ENCODE measurements at places on chromosomes 13 and 19.

DNA sequence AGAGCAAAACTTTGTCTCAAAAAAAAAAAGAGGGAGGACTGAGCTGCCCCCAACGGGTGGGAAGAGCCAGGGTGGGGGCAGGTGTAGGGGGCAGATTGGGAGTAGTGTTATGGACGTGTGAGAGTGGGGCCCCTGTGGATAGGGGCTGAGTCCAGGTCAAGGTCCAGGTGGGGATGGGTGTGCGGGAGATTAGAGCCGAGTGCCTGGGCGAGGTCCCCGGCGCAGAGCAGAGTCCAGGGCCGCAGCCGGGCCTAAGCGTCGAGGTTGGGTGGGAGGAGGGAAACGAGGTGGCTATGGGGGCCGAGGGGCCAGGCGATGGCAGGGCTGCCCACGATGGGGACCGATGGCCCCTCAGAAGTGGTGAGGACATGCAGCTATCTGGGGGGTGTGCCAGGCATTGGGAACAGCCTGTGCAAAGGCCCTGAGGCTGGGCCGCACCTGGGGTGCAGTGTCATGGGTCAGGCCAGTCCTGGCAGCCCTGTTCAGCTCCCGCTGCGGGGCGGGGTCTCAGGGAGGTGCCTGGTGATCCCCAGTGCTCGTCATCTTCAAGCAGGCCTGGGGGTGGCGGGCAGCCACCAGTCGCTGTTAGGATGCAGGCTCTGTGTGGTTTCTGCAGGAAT, 12.3 kb upstream of the MISP start:
- DNase-seq = no peak

DNA sequence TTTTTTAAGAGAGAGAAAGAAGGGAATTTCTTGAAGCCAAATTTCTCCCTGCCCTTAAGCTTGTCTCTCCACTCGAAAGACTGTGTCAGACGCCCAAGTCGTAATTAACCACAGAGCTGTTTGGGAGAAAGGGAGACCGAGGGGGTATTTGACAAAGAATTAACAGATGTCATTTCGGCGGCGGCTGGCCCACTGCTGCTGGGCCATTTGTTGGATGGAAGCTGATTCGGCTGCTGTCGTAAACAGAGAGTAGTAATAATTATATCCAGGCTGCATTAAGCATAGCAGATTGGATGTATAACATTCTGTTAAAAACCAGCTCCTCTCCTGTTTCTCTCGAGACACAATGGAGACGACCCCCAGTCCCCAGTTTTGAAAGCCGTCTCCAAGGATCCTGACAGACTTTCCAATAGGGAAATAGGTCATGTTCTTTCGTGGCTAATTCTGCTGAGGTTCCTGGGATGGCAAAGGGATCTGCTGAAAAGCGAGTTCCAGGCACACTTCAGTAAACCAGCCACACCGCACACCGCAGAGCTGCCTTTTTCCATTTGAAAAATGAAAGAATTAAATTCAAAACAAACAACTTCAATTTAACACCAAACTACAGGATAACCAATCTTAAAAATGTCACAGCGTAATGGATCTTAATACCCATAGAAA, 71.5 kb downstream of the KCTD15 start:
- no peak for DNase-seq

GRCh38 chr19:38440592-38440991, 7.1 kb downstream of the RYR1 start:
- no peak for DNase-seq

DNA sequence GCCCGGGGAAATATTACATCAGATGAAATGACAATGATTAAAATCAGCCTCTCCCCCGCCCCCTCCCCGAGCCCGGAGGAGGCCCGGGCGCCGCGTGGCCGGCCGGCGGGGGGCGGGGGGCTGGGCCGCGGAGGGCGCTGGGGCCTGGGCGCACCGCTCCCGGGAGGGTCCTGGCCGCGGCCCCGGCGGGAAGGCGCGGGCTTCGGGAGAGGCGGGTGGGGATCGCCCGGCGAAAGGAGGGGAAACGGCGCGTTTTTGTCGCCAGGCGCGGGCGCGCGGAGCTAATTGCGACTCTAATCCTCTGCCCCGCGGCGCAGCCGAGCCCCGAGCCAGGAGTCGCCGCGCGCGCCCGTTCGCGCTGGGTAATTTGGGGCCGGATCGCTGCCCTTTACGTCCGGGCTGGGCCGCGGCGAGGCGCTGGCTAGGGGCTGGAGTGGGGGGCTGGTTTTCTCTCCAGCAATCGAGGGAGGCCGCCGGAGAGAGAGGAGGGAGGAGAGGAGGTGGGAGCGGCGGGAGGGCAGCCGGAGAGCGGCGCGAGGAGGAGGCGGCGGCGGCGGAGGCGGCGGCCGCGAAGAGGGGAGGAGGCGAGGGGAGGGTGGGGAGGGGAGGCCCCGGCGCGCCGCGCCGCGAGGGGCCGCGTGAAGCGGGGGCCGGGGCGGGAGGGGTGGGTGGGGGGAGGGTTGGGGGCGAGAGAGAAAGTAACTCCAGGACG, at the start of gene KCTD15:
Gene KCTD15, plus strand, starts transcription at position 707 of the 712 bp plus-strand sequence. CDS start 3,585 bp downstream, outside the sequence.
- peak; percentile 50 for DNase-seq

All from neural crest cell (in vitro differentiated cells).